ENCODE measurements at places on chromosomes 13 and 19.

GRCh38 chr13:84658491-84659358 lies 776.5 kb upstream of the SLITRK1 start:
- no peak for DNase-seq

GRCh38 chr19:33208371-33208895 lies 14.3 kb downstream of the LRP3 start:
- no peak for DNase-seq

GRCh38 chr13:96803456-96804100 lies 190.7 kb downstream of the OXGR1 start:
- DNase-seq, result no peak

DNA sequence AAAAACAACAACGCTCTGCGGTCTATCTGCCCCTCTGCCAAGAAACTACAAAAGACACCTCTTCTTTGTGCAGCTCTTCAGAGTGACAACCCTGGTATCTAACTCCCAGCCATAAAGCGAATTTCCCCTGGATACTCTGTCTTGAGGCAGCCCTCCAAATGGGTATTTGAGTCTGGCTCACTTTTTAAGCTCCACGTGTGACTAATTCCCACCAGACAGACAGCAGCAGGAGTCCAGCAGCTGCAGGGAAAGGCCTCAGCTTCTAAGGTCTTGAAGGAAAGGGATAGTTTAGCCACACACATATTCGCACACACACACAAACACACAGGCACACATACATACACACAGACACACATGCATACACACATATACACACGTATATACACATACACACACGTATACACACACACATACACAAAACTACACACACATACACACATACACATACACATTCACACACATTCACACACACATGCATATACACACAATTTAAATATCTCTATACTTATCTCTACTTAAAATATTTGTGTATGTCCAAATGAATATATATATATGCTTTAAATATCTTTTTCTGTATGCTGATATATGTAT lies 188.8 kb downstream of the TSHZ3 start:
- peak; percentile 88 for DNase-seq

DNA sequence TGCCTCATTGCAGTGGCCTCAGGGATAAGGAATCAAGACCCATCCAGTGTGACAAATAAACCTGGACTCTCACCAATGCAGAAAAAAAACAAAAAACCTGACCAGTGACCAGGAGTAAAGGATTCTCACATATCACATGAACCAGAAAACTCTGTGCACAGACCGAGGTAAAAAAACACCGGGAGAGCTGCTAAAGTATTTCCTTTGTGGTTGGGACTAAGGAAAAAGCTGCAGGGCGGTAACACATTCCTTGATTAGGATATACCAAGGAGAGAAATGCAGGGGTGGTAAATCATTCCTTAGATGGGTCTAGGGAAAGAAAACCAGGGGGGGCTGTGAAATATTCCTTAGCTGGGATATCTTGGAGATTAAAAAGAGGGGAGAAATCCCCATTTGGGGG lies 64.8 kb upstream of the ZNF85 start:
- no peak for DNase-seq

DNA sequence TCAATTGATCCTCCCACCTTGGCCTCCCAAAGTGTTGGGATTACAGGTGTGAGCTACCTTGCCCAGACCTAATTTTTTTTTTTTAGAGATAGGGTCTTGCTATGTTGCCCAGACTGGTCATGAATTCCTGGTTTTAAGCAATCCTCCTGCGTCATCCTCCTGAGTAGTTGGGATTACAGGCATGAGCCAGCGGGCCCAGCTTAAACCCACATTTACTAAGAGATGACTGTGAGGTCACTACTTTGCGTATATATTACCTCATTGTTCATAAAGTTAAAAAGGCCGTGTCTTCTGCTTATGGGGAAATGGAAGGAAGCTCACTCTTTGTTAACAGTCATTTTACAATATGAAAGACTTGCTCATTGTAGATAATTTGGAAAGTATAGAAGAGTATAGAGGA lies 39.6 kb upstream of the C1QTNF9 start:
- DNase-seq, result no peak

DNA sequence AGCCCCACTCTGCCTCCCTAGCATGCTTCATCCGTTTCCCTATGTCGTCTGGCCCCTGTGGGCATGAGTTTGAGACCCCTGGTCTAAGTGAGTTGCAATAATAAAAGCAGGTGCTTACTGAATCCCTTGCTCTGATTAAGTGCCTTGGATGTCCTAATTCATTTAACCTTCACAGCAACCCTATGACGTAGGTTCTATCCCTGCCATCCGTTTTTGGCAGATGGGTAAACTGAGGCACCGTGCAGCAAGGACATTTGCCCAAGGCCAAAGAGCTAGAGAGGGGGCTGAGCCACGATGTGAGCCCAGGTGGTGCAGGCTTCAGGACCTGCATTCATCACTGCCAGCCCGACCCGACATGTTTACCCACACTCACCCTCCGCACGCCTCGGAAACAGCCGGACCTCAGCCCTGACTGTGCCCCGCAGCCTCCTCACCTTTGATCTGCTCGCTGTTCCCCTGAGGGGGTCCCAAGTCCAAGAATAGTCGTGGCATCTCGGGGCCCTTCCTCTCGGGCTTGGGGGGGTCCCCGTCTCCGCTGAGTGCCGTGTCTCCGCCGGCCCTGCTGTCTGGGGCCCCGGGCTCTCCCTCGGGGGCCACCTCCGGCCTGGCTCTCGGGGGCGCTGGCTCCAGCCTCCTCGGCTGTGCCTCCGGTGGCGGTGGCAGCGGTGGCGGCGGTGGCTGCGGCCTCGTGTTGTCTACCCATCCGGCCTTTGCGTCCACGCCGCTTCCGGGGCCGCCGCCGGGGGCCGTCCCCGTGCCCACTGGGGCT lies 14.5 kb downstream of the LMTK3 start:
- DNase-seq, result no peak

DNA sequence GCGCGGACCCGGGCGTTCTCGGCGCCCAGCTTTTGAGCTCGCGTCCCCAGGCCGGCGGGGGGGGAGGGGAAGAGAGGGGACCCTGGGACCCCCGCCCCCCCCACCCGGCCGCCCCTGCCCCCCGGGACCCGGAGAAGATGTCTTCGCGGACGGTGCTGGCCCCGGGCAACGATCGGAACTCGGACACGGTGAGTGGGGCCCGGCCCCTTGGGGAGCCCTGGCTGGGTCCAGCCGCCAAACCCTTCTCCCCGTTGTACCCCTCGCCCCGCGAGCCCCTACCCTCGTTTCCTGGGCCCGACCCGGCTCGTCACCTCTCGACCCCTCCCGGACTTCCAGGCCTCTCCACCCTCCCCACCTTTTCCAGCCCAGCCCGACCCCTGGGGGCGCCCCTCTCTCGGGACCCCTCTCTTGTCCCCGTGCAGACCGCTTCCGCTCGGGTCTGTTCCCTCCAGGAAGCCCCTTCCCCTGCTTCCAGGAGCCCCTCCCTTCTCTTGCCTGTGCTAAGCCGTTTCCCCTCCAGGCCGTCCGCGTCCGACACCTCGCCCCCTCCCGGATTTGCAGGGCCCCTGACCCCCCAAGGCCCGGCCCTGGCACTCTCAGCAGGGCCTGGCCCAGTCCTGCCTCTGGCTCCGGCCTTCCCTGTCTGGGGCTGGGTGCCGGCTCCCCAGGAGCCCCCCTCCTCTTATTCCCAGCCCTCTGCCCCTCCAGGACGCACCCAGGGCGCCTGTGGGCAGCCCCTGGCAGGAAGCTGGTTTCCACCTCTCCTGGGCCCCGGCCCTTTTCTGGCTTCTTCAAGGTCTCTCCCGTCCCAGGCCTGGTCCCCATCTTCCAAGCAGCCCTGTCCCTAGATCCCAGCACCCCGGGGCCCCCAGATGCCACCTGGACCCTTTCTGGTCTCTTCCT lies 632 bp downstream of the MARK4 start:
- DNase-seq, result peak; percentile 13

DNA sequence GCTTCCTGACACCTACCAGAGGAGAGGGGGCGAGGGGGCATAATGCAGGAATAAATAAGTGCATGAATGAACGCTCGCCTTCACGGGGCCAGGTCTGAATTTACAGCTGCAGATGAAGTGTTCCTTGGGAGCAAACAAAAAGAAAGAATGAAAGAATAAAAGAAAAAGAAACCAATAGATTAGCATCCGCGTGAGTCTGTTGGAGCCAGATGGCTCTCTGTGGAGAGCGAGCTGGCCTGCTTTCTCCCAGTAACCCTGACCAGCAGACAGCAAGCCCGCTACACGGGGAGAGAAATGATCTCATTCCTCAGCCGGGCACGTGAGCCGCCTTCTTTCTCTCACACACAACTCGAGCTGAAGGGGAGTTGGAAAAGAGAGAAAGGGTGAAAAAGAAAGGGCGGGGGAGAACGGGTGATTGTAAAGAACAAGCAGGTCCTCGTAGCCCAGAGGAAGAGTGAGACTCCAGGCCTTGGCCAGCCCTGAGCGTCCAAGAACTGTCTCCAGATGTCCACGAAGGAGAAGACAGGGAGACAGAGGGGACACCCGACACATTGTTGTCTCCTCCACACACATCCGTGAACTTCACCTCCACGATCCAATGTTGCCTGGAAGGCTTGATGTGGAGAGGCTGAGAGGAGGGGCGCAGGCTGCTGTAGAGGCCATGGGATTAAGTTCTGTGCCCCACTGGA lies 81.4 kb downstream of the RNASEH2B start:
- DNase-seq, result peak; percentile 72

- peak; percentile 32 for DNase-seq
These were observed 1.6 kb downstream of the ZNF546 start for GRCh38 chr19:39998501-39998900.

DNA sequence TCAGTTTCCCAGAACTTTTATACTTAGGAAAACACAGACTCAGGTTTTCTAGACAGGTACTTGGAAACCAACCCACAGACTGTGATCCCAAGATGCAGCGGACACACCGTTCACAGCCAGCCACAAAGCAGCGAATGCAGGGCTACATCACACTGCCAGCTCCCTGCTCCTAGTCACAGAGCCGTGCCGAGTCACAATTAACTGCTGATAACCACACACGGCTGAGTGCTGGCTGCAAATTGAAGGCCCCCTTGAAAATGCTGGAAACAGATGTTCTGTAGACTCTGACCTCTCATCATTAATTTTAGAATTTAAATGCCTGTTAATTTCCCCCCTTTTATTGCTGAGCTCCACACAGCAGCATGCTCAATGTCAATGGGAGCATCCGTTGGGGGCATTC lies 78.6 kb upstream of the SIAH3 start:
- DNase-seq, result no peak

DNA sequence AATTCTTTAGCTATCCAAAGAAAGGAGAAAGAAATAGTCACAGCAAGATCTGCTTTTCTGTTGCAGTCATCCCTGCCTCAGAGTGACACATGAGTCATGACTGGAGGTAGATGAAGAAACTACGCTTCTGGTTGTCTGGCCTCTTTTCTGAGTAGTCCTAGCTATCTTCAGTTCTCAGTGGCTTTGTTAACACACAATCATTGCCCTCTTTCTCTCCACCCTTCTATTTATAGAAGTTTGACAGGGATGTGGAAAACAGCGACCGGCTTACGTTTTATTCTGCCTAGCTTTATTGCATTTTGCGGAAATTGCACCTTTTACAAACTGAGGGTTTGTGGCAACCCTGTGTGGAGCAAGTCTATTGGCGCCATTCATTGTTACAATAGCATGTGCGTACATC lies 26.7 kb downstream of the SPATA13 start:
- no peak for DNase-seq

- no peak for DNase-seq
These were observed 5.6 kb downstream of the PTOV1 start for GRCh38 chr19:49856574-49857021.

GRCh38 chr19:52665027-52665426 lies 26.9 kb upstream of the ZNF83 start:
- DNase-seq, result no peak

DNA sequence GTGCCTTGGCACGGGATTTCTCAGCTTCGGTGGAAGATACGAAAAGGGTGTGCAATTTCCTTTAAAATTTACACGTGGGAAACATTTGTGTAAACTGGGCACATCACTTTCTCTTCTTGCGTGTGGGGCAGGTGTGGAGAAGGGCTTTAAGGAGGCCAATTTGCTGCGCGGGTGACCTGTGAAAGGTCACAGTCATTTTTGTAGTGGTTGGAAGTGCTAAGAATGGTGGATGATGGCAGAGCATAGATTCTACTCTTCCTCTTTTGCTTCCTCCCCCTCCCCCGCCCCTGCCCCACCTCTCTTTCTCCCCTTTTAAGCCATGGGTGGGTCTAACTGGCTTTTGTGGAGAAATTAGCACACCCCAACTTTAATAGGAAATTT lies 7.2 kb downstream of the SLITRK5 start:
- no peak for DNase-seq

- no peak for DNase-seq
These were observed 127.0 kb upstream of the GPR12 start for GRCh38 chr13:26887594-26887993.

DNA sequence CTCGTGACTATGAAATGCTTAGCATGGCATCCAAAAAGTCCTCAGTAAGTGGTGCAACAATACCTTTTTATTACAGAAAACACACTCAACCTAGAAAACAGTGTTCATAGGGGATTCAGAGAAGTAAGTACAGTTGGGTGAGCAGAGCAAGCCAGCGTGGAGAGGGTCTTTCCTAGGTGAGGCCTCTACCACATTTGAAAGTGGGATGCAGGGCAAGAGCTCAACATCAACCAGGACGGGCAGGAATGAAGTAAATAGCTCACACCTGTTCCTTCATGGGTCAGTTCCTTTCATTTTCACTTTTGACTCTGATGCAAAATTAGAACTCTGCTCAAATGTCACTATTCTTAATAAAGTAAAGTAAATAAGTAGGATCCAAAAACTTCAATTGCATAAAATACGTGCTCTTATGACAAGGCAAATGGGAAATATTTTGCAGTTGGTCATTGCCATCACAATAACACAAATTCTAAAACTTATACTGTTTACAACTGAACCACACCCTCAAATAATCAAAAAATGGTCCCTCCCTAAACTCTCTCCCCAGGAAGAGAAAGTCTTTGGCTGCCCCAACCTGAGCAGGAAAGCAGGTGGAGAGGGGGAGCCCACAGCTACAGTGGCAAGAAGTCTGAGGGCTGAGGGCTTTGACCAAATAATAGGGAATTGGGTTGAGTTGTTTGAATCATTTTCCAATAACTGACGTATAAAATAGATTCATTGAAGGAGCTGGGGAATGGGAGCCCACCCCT lies 20.2 kb downstream of the CHAMP1 start:
- DNase-seq, result no peak

DNA sequence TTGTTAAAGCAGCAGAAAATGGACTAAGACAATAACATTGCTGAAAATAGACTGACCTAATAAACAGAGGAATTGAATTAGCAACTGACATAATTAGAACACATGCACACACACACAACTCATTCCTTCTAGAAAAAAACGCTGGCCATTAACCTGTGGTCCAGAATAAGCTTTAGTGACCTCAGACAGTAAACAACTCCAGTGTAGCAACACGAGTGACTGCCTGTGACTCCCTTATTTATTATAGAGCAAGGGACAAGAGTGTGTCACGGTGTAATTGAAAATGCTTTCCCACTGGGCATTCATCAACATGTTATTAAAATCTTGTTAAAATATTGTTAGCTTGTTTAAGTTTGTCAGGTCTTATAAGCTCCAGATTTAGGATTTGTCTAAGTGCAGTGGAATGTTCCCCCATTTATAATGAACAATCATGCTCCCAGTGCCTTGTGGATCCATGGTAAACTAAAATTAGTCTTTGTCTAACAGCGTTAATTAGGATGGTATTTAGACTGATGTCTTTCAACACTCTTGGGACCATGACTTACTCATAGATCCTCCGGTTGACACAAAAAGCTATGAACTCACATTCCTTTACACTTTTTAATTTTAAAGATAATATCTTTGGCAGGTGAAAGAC lies 111.7 kb upstream of the IRS2 start:
- no peak for DNase-seq

GRCh38 chr13:52383366-52383765 lies 22.6 kb downstream of the THSD1 start:
- no peak for DNase-seq

- no peak for DNase-seq
These were observed 10.3 kb downstream of the ATG4D start for GRCh38 chr19:10553943-10554381.
